Neuronal stem cell (in vitro differentiated cells): ENCODE measurements at places on chromosomes 4 and X.

GRCh38 chrX:115392871-115393270 is 103.4 kb downstream of the LUZP4 start:
- no peaks in the 10 kb centered on the region for H3K4me1 ChIP-seq
- H3K4me3 ChIP-seq = no peak overlapping the region
- no peaks in the 10 kb centered on the region for H3K36me3 ChIP-seq
- no peak overlapping the region for H3K27ac ChIP-seq
- no peaks in the 10 kb centered on the region for H3K27me3 ChIP-seq

DNA sequence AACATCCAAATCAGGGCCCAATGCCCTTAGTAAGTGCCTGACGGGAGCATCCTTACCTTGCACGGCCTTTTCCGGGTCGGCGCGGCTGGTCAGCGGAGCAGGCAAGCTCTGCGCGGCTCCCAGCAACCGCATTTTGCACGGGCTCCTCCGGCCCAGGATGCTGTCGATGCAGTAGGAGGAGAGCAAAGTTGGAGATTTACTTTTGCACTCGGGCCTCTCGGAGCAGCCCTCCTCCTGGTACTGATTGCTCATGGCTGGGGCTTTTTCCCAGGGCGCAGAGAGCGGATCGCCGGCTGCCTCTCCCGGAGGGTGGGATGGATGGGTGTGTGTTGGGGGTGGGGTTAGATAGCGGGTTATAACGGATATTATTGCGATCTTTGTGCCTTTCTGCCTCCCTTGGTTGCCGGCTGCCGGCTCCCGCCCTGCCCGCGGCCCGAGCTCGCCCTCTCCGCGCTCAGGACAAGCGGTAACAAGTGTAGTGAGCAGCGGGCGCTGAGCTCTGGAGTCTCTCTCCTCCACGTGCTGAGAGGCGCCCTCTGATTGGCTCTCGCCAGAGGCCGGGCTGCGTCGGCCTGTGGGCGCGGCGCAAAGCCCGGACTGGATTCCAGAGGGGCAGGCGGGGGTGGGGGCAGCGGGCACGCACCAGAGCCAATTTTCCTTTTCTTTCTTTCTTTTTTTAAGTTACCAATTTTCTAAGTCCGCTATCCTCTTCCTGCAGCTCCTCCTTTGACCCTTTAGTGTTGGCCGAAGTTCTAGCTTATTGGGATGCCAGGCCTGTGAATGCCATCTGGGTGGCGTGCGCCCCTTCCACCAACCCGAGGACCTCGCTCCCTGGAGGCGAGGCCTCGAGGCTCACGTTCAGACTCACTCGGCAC is at the start of gene ARX:
TSS of gene ARX (minus strand) at position 480 of the 875 bp plus-strand sequence. CDS start at position 252, 228 bp downstream.
- H3K4me3 ChIP-seq = peak within 1 kb of the TSS; percentile 34
- DNase-seq = peak; percentile 64
- H3K4me1 ChIP-seq = peaks cover 2% of the 10 kb centered on the region
- peaks cover 95% of the 10 kb centered on the region for H3K27me3 ChIP-seq
- H3K27ac ChIP-seq = no peak within 1 kb of the TSS

- no peaks in the 10 kb centered on the region for H3K36me3 ChIP-seq
- H3K27me3 ChIP-seq = no peaks in the 10 kb centered on the region
- no peak overlapping the region for H3K27ac ChIP-seq
- DNase-seq = no peak
- no peak overlapping the region for H3K4me3 ChIP-seq
Observed at GRCh38 chr4:15402146-15402545, 25.7 kb upstream of the C1QTNF7 start.

DNA sequence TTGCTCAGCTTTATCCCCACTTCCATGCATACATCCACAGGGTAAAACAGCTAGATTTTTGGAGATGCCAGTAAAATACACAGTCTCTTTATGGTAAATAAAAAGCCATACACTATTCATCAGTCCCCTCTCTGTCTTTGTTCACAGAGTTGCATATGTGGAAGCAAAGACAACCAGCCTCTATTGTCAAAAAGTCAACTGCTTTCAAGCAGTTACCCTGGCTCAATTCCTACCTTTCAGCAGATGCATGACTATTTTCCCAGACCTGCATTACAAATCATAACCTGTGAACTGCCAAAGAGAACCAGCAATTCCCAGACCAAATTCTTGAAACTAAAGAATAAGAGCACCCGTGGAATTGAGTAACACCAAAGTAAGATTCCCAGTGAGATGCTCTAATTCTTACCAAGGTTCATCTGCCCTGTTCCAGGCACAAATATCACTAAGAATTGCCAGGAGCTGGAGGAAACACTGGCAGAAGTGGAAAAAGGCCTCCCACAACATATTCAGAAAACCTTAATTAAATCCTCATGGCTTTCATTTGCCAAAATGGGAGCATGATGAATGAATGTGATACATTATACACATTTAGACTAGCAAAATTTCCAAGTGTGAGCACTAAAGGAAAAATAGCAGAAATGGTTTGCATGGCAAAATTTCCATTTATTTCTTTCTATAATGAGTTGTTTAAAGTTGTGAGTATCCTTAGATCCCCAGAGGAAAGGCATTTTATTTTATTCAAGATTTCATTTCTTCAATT is 391.2 kb upstream of the ADGRL3 start:
- no peaks in the 10 kb centered on the region for H3K36me3 ChIP-seq
- H3K4me3 ChIP-seq = no peak overlapping the region
- peaks cover 2% of the 10 kb centered on the region for H3K4me1 ChIP-seq
- H3K27me3 ChIP-seq = no peaks in the 10 kb centered on the region
- DNase-seq = no peak

GRCh38 chr4:105451346-105451745 is 22.5 kb downstream of the PPA2 start:
- peaks cover 2% of the 10 kb centered on the region for H3K36me3 ChIP-seq
- no peak overlapping the region for H3K27ac ChIP-seq
- DNase-seq = no peak
- no peak overlapping the region for H3K4me3 ChIP-seq

DNA sequence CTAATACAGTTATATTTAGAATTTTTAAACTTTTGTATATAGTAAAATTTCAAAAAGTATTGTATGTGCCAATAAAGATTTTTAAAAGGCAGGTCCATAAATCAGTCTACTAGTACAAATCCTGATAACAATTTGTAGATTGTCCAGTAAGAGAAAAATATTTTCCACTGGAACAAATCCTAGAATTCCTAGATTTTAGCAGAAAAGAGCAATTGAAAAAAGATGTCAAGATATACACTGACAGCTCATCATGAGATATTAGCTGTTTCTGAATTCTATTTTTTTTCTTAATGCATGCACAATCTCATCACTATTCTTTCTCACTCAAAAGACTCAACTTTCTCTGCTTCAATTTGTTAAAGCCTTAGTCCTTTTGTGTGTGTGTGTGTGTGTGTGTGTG is 289.2 kb upstream of the MAD2L1 start:
- H3K4me3 ChIP-seq = no peak overlapping the region
- no peak overlapping the region for H3K27ac ChIP-seq
- H3K36me3 ChIP-seq = no peaks in the 10 kb centered on the region
- H3K27me3 ChIP-seq = no peaks in the 10 kb centered on the region
- DNase-seq = no peak

GRCh38 chrX:122389005-122389404 is 795.1 kb upstream of the GRIA3 start:
- H3K36me3 ChIP-seq = no peaks in the 10 kb centered on the region
- no peaks in the 10 kb centered on the region for H3K4me1 ChIP-seq
- no peak overlapping the region for H3K4me3 ChIP-seq
- no peaks in the 10 kb centered on the region for H3K27me3 ChIP-seq
- no peak overlapping the region for H3K27ac ChIP-seq

DNA sequence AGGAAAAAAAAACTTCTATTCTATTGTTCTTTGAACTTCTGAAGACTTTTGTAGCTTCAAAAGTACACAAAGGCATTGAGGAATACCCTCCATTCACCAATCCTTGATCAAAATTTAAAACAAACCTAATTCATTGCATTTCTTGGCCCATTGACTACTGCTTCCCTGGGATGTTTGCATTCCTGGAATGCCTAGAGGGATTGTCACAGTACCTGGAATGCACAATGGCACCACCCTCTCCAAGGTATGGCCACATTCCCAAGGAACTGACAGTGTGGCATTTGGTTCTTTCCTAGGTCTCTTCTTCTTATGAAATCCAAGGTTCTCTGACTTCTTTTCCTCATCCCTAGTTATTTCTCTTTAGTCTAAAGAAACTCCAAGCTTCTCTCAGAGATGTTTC is 600.7 kb downstream of the CCSER1 start:
- DNase-seq = peak; percentile 31
- H3K27ac ChIP-seq = no peak overlapping the region
- no peaks in the 10 kb centered on the region for H3K27me3 ChIP-seq

DNA sequence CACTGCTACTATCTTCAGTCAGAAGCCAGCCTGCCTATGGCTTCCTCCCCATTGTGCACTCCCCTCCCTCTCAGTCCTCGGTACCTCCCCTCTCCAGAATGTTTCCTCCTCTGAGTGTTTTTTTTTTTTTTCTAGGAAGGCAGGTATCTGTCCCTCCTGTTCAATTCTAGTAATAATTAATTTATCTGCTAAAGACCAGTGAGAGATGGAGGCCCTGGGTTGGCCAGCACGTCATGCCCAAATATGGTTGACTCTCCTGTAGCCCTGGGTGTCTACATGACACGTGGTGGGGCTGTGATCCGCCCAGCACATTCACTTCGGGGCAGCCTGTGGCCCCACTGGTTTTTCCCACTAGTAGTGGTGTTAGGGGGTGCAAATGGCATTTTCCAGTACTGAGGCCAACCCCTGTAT is 1.8 kb downstream of the FLNA start:
- no peak for DNase-seq
- no peak overlapping the region for H3K4me3 ChIP-seq
- H3K4me1 ChIP-seq = peaks cover 5% of the 10 kb centered on the region
- H3K27ac ChIP-seq = no peak overlapping the region

DNA sequence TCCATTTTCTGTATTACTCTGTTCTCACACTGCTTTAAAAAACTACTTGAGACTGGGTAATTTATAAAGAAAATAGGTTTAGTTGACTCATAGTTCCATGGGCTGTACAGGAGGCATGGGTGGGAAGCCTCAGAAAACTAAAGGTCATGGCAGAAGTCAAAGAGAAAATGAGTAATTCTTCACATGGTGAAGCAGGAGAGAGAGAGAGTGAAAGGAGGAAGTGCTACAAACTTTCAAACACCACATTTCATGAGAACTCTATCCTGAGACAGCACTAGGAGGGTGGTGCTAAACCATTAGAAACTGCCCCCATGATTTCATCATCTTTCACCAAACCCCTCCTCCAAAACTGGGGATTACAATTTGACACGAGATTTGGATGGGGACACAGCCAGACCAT is 108.0 kb upstream of the PBDC1 start:
- no peaks in the 10 kb centered on the region for H3K36me3 ChIP-seq
- no peak for DNase-seq
- no peak overlapping the region for H3K27ac ChIP-seq
- H3K4me3 ChIP-seq = no peak overlapping the region

- H3K4me3 ChIP-seq = no peak overlapping the region
- H3K27me3 ChIP-seq = no peaks in the 10 kb centered on the region
- no peak for DNase-seq
- no peak overlapping the region for H3K27ac ChIP-seq
- no peaks in the 10 kb centered on the region for H3K4me1 ChIP-seq
- no peaks in the 10 kb centered on the region for H3K36me3 ChIP-seq
Observed at GRCh38 chrX:38304010-38304409, 23.3 kb downstream of the RPGR start.

DNA sequence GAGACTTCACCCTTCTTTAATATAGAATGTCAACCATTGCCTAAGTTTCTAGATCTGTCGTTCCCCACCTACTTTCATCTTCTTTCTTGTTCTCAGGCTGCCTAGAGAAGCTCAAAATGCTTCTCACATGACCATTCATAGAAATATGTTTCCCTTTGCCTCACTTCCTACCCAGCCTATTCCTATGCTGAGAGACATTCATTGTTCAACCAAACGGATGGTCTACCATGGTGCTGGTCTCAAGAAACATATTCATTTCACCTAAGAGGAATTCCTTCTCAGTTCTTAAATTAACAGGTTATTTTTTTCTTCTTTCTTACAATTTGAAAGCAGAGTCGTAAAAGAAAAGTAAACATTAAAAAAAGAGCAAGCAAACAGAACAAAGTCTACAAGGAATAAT is 20.3 kb upstream of the SLC7A11 start:
- H3K36me3 ChIP-seq = no peaks in the 10 kb centered on the region
- no peak overlapping the region for H3K4me3 ChIP-seq
- H3K27me3 ChIP-seq = no peaks in the 10 kb centered on the region
- H3K4me1 ChIP-seq = no peaks in the 10 kb centered on the region
- H3K27ac ChIP-seq = no peak overlapping the region

- H3K27ac ChIP-seq = no peak overlapping the region
- DNase-seq = no peak
- H3K4me1 ChIP-seq = no peaks in the 10 kb centered on the region
- H3K27me3 ChIP-seq = no peaks in the 10 kb centered on the region
- H3K4me3 ChIP-seq = no peak overlapping the region
- no peaks in the 10 kb centered on the region for H3K36me3 ChIP-seq
Observed at GRCh38 chrX:10608099-10608498, 12.3 kb downstream of the MID1 start.

DNA sequence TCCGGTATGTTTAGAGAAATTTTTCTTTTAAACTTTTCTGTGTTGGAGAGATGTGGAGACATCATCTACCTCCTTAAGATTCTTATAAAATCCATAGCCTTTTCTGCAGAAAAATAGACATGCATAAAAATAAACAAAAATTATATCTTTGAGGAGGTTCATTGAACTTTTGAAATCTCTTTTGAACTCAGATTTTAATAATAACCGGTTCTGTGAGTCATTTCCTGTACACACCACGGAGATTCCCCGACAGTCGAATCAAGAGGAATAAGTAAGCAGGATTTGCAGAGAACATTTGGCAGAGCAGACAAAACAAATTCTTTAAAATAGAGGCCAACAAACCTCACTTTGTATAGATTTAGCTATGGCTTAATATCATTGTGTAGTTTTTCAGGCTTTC is 918.7 kb upstream of the POU3F4 start:
- H3K27me3 ChIP-seq = no peaks in the 10 kb centered on the region
- no peak overlapping the region for H3K27ac ChIP-seq
- H3K36me3 ChIP-seq = no peaks in the 10 kb centered on the region
- H3K4me3 ChIP-seq = no peak overlapping the region
- H3K4me1 ChIP-seq = no peaks in the 10 kb centered on the region
- no peak for DNase-seq

GRCh38 chr4:185730387-185730786 is 81.6 kb downstream of the SORBS2 start:
- peak; percentile 15 for DNase-seq
- H3K4me3 ChIP-seq = no peak overlapping the region
- H3K27ac ChIP-seq = no peak overlapping the region

DNA sequence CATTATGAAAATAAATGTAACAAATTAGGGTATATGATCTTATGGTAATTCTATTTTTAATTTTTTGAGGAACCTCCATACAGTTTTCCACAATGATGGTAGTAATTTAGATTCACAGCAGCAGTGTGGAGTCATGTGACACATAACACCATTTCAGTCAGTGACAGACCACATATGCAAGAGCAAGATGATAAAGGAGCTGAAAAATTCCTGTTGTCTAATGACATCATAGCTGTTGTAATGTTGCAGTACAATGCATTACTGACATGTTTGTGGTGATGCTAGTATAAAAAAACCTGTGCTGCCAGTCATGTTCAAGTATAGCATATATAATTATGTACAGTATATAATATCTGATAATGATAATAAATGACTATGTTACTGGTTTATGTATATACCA is 28.5 kb downstream of the EMCN start:
- no peak overlapping the region for H3K27ac ChIP-seq
- no peaks in the 10 kb centered on the region for H3K4me1 ChIP-seq
- no peak for DNase-seq
- H3K27me3 ChIP-seq = no peaks in the 10 kb centered on the region
- H3K36me3 ChIP-seq = no peaks in the 10 kb centered on the region
- no peak overlapping the region for H3K4me3 ChIP-seq
